ENCODE measurements at places on chromosomes 3 and 15.
A peak's percentile ranks its signal among the peaks of the same experiment; 100 is the strongest.

GRCh38 chr15:99414755-99415731 is 150.7 kb upstream of the MEF2A start:
- no peak for DNase-seq

DNA sequence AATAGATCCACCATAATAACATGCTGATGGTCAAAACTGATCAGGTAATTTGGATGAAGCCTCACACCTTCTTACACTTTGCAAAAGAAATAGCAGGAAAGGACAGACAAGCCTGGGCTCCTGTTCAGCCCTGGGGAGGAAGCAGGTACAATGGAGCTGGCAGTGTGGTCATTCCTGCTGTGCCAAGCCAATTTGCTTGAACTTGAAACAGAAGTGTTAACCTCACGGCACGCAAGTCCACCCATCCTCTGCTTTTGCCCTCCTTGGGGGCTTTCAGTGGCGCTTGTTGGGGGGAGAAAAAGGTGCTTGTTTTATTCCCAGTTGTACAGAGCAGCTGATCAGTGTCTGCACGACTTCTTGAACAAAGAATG is 36.8 kb upstream of the RFTN1 start:
- DNase-seq: no peak

- DNase-seq: peak; percentile 60
Observed at GRCh38 chr3:35383719-35384555, 255.4 kb upstream of the ARPP21 start.

DNA sequence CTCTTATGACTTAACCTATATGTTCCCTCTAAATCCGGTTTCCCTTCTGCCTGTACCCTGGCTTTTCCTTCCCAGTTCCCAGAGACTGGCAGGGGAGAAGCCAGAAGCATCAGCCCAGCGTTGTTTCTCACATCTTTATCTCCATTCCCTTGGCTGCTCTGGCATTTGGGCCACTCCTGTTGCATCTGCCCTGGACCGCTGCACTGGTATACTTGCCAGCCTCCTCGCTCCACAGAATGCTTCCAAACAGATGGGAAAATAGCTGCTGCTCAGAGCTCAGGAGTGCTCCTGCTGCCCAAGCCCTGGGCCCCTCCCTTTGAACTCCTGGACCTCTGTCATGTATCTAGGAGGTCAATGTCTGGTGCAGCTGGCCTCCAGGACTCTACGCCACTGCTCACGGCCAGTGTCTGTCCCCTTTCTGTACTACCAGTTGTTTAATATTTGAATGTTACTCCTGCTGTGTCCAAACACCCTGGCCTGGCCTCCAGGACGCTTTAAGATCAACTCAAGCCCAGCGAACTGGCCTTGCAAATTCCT is 6.8 kb downstream of the SPINT1 start:
- DNase-seq: no peak

- no peak for DNase-seq
Observed at GRCh38 chr3:19147905-19148767, at the start of gene KCNH8. TSS of gene KCNH8 (plus strand) at chr3:19148510. CDS start at chr3:19148720, 210 bp downstream.

DNA sequence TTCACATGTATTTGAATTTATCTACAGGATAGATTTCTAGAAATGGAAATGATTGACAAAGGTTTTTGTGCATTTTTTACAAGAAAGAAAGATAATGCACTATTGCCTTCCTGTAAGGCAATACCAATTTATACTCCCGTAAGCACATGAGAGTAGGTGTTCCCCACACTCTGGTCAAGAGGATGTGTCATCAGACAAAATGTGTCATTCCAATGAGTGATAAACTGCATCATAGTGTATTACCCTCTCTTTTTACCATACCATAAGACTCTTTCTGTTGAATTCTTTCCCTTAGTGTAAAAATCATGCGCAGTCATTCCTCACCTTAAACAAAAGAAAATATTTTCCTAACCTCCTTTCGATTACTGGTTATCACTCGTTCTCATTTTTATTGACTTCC is 251.0 kb downstream of the ROBO1 start:
- DNase-seq: no peak

DNA sequence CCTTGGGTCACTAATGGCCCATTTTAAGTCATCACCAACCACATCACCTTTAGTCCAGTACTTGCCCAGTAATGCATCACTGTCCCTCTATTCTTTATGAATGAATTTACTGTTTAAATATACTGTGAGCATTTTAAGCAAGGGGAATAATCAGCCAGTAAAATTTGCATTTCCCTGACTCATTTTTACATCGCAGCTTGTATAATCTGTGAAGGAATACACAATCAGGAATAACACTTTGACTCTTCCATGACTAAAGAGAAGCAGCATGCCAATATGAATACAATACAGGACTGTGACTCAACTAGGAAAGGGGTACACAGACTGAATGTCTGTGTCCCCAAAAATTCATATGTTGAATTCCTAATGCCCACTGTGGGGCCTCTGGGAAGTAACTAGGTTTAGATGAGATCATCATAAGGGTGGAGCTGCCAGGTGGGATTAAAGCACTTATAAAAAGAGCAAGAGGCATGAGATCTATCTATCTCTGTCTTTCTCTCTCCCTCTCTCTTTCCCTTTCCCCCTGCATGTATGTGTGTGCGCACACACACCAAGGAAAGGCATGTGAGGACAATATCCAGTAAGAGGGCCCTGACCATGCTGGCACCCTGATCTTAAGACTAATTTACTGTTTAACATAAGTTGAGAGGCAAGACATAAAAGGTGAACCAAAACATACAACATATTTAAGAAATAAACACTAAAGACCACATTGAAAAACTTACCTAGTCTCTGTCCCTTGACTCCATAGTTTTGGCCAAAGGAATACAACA is 12.1 kb downstream of the B4GALT4 start:
- DNase-seq: no peak

- no peak for DNase-seq
Observed at GRCh38 chr15:48710952-48711495, 65.5 kb upstream of the FBN1 start.

DNA sequence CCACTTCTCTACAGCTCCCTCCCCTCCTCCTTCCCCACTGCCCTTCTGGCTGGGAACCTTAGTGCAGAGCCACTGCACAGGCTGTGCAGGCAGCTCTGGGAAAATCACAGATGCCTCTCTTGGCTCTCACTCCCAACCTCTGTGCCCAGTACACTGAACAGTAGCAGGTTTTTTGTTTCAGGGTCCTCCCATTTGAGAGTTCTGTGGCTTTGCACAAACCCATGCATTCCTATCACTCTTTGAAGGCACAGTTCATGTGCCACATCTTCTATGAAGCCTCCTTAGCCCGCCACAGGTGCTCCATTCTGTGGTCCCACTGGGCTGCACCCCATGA is 103.9 kb downstream of the SNRK start:
- no peak for DNase-seq

- DNase-seq: peak; percentile 13
Observed at GRCh38 chr3:42515391-42515916, 13.0 kb downstream of the VIPR1 start.

DNA sequence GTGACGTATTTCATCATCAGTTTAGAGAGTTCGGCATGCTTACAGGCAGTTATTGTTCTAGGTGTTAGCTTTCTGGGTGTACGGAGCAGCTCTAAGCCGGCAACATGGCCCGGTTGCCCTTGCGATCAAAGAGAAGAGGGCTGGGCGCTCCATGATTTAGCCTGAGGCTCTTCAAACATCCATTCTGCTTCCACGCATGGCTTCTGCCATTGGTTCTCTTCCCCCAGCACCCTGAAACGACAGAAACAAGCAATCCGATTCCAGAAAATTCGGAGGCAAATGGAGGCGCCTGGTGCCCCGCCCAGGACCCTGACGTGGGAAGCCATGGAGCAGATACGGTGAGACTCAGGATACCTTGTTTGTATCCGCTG is 574 bp downstream of the NGRN start:
- DNase-seq: peak; percentile 56

- DNase-seq: no peak
Observed at GRCh38 chr3:148828136-148828690, 602 bp downstream of the CPB1 start.

GRCh38 chr15:45314960-45315359 is 62.9 kb downstream of the SLC28A2 start:
- no peak for DNase-seq

- DNase-seq: no peak
Observed at GRCh38 chr15:75446151-75446550, 5.3 kb downstream of the SIN3A start.

GRCh38 chr3:79125313-79125984 is 642.3 kb downstream of the ROBO1 start:
- no peak for DNase-seq

- DNase-seq: peak; percentile 41
Observed at GRCh38 chr3:33153782-33154181, 40.0 kb downstream of the CRTAP start.

GRCh38 chr3:102078854-102079808 is 229.8 kb downstream of the NFKBIZ start:
- DNase-seq: no peak

DNA sequence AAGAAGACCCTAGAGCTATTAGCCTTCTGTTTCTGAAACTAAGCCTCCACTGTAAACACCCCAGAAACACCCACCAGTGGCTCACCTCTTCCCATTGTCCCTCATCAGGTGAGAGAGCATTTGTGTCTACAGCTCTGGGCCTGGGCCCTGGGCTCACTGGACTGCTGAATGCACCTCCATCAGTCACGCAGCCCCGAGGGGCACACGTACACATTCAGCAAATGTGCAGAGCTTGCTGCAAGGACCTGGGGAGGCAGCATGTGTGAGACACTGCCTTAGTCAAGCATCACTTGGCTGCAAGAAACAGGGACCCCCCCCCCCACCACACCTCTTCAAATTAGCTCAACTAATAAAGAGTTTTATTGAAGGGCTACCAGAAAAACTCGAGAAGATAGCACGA is 29.0 kb downstream of the MRPL46 start:
- no peak for DNase-seq

- DNase-seq: no peak
Observed at GRCh38 chr3:29318251-29318650, 37.4 kb downstream of the RBMS3 start.

DNA sequence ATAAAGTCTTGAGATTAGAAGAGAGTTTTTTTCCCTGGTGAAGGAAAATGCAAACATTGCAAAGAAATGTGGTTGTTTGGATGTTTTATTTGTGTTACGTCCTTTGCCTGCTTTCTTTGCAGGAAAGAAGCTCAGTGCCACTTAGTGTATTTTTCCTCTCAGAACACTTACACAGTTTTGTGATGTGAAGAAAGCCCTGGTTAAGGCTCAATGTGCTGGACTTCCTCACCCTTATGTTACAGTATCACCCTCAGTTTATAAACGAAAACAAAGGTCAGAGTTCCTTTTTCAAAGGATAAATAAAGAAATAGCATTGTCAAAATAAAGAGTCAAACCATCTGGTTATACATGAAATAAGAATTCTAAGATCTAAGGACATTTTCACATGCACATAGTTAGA is 45.9 kb downstream of the RNF13 start:
- no peak for DNase-seq

DNA sequence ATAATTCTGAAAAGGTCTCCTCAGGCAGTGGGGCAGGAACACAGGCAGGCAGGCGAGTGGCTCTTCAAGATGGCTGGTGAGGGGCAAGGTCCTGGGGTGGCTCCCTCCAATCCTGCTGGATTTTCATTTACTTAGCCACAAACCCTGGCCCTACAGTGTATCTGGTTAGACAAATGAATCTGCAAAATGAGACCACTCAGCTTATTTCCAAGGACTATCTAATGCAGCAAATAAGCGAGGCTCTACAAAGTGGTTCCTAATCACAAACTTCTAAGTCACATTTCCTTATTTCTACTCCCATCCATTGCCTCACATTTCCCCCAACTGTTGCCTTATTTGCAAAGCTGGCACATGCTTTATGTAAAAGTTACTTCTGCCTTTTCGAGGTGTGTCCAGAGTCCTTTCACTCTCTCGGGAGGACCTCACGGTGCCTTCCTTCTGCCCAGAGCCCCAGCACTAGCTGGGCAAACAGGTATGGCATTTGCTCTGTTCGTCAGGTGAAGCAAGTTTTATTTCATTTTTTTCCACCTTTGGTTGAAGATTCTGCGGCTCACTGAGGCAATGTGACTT is 40.5 kb downstream of the CCDC12 start:
- no peak for DNase-seq

DNA sequence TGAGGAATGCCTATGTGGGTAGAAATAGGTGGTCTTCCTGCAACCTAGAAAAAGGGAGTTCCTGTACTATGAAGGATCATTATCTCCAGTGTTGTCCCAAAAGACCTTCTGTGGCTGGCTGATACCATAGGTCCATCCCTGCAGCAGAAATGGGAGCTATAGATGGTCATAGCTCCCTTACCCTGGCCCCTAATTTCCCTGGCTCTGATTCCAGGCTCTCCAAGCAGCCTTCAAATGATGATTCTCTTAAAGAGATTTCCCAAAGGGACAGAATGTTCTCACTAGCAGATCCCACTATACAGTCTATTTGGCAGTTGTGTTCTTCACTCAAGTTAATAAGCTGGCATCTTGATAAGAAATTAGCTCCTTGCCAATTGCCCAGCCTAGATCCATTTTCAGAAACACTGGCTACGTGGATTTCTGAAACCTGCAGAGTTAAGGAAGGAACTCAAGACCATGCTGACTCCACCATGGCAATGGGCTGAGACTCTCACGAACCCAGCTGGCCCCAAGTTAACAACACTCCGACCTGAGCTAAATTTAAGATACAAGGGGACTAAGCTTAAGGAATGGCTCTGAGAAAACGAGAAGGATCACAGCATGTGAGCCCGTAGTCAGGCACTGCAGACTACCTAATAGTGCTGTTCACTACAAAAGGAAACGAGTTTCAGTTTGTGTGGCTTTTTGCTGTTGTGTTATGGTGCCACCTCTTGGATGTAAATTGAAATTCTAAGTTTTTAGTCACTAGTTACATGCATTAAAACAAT is 11.4 kb downstream of the C15orf40 start:
- DNase-seq: peak; percentile 67

- DNase-seq: no peak
Observed at GRCh38 chr3:41148901-41149300, 50.4 kb upstream of the CTNNB1 start.

GRCh38 chr3:56190130-56190529 is 278.1 kb downstream of the ERC2 start:
- no peak for DNase-seq

- no peak for DNase-seq
Observed at GRCh38 chr15:90960298-90961091, 5.8 kb downstream of the RCCD1 start.

- no peak for DNase-seq
Observed at GRCh38 chr3:107993771-107994170, 97.1 kb downstream of the CD47 start.

- no peak for DNase-seq
Observed at GRCh38 chr15:72541674-72542073, 67.5 kb downstream of the ARIH1 start.

DNA sequence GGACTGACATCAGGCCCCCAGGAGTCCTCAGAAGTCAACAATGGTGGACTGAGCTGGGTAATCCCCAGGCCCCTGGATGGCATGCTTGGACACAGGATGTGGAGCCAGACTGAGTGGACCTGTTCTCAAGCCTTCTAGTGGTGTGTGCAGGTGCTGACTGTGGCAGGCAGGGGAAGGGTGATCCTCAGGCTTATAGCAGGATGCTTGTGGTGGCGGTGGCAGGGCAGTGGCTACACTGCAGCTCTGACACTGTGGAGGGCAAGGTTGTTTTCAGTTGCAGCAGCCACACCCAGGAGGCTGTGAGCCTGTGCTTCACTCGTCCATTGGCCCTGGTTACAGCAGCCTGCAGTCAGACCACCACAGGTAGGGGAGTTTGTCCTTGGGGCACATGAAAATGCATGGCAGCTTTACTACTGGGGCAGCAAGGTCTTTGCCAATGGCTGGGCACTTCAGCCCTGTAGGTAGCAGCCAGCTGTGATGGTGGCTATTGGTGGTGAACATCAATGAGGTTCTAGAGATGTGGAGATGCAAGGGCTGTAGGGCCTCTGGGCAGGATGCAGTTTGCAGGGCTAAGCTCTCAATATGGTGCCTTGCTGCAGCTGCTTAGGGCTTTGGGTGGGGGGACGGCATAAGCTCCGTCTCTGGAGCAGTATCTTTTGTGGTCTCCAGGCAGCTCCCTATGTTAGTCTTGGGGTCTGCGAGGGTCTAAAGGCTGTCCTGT is 17.5 kb upstream of the MYO5A start:
- no peak for DNase-seq
